Activated naive CD8-positive, alpha-beta T cell treated with anti-CD3 and anti-CD28 coated beads for 36 hours (primary cell): ENCODE measurements at places on chromosomes 11 and 22. TPM values are rescaled to one million over a fixed set of nuclear protein-coding genes. Genes with fewer than 3 reads are reported as not detected.
A peak's percentile ranks its signal among the peaks of the same experiment; 100 is the strongest.

ZBTB16 gene
- total RNA-seq: 2.1 TPM

PTPMT1 gene
- 55.6 TPM for total RNA-seq

GLYAT gene
- total RNA-seq: not detected

GRCh38 chr11:113397212-113397611, 9.6 kb downstream of the ANKK1 start:
- no peaks in the 10 kb centered on the region for H3K36me3 ChIP-seq
- no peak for DNase-seq
- H3K4me1 ChIP-seq: no peaks in the 10 kb centered on the region
- H3K4me3 ChIP-seq: no peak overlapping the region
- no peak overlapping the region for H3K27ac ChIP-seq

DNA sequence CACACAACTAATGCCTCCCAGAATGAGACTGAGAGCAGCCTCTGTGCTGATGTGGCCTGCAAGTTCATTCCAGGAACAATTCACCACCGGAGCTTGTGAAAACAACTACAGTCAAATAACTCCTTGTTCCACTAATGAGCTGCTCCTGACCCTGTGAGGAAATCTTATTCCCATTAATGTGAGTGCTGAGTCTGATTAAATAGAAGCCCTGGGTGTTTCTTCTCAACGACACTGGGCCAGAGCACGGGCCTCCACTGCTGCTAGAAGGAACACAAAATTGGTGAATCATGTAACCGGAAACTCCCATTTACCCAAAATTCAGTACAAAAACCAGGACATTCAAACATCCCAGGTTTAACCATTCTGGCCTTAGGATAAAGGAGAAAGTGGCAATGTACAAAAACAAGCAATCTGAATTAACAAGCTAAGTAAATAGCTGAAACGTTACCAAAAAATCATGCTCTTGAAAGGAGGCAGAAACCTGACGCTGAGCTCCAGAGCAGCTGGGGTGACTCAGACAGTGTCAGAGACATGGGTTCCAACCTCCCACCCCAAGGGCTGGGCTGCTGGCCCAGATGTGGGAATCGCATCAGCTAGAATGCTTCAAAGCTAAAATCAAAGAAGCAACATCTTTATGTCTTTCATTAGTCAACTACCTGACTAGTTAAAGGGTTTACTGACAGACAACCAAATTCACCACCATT, 26.7 kb downstream of the SERGEF start:
- H3K36me3 ChIP-seq: peaks cover 28% of the 10 kb centered on the region
- H3K27me3 ChIP-seq: no peaks in the 10 kb centered on the region
- no peak for DNase-seq
- H3K4me1 ChIP-seq: no peaks in the 10 kb centered on the region

- no peak overlapping the region for H3K4me3 ChIP-seq
- no peak overlapping the region for H3K27ac ChIP-seq
- H3K4me1 ChIP-seq: peaks cover 4% of the 10 kb centered on the region
- DNase-seq: no peak
- H3K27me3 ChIP-seq: no peaks in the 10 kb centered on the region
- no peaks in the 10 kb centered on the region for H3K36me3 ChIP-seq
Measured at GRCh38 chr22:38012604-38013072, 28.3 kb upstream of the SOX10 start.

DNA sequence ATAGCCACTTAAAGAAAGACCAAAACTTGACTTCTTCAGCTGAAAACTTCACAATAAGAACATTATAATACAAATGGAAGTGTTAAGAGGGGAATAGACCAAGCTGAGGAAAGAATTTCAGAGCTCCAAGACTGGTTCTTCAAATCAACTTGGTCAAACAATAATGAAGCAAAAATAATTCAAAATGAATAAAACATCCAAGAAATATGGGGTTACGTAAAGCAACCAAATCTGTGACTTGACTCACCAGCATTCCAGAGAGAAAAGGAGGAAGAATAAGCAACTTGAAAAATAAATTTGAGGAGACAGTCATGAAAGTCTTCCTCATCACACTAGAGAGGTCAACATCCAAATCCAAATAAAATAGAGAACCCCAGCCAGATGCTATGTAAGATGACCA, 31.4 kb downstream of the XKR3 start:
- no peak overlapping the region for H3K27ac ChIP-seq
- H3K27me3 ChIP-seq: no peaks in the 10 kb centered on the region
- no peak for DNase-seq
- H3K4me3 ChIP-seq: no peak overlapping the region

- no peaks in the 10 kb centered on the region for H3K36me3 ChIP-seq
- H3K27me3 ChIP-seq: no peaks in the 10 kb centered on the region
- no peak overlapping the region for H3K27ac ChIP-seq
- no peaks in the 10 kb centered on the region for H3K4me1 ChIP-seq
Measured at GRCh38 chr11:130671801-130672700, 223.6 kb downstream of the ADAMTS15 start.

DNA sequence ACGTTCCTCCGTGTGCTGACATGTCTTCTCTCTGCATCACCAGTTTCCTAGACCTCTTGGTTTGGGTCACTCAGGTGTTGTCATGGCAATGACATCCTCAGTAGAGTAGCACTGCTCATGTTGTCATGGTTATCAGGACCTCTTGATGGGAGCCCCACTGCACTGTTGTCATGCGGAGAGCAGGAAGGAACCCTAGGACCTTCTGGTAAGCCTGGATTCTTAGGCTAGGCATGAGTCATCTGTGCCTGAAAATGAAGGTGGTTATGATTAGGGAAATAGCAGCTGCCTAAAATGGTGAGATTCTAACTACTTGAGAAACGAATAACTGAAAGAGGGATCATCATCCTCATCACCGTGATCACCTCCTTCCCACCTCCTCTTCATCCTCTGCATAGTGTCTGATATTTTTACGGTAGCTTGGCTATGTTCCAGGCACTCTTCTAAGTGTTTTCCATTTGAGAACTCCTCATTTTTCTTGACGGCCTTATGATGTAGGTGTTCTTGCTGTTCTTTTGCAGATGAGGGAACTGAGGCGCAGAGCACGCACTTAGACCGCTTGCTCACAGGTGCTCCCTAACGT, 858.4 kb downstream of the NTM start:
- H3K4me1 ChIP-seq: no peaks in the 10 kb centered on the region
- no peak overlapping the region for H3K27ac ChIP-seq
- no peaks in the 10 kb centered on the region for H3K27me3 ChIP-seq

DNA sequence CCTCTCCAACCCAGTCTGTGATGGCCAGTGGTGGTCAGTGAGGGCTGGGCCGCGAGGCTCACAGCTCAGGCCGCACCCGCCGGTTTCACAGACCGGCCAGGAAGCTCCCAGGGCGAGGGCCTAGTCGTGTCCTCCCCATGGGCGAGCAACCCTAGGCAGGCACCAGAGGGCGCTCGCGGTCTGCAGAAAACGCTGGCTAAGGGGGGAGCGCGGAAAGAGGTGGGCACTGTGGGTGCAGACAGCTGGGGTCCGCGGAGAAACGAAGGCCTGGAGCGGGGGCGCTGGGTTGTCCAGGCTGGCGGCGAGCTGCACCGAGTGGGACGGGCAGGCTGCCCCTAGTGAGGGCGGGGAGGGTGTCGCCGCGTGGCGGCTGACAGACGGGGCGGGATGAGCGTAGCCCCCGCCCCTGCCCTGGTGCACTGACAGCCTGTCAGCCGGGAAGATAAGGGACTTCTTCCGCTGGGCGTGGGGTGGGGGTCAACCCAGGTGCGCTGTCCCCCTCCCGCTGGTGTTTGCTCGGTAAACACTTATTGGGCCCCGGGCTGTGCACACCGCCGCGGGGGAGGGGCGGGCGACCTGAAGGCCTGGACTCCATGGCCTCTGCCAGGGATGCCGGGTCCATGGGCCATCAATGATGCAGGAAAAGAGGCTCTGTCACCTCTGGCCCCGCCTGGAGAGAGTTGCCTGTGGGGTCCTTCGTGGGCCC, 7.5 kb downstream of the GP1BB start:
- peaks cover 7% of the 10 kb centered on the region for H3K27me3 ChIP-seq
- H3K4me1 ChIP-seq: no peaks in the 10 kb centered on the region
- H3K27ac ChIP-seq: no peak overlapping the region
- no peaks in the 10 kb centered on the region for H3K36me3 ChIP-seq
- peak overlapping the region; percentile 63 for H3K4me3 ChIP-seq

DNA sequence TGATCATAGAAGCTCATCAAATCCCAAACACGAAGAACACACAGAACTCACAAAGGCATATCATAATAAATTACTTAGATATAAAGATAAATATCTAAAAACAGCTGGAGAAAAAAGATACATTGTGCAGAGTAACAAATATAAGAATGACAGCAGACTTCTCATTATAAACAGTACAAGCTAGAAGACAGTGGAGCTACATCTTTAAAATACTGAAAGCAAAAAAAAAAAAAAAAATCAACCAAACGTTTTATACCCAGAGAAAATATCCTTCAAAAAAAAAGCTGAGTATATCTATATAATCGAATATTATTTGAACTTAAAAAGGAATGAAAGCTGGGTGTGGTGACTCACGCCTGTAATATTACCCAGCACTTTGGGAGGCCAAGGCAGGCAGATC, 90.0 kb downstream of the SBF2 start:
- DNase-seq: no peak
- peaks cover 10% of the 10 kb centered on the region for H3K36me3 ChIP-seq
- no peak overlapping the region for H3K27ac ChIP-seq

GRCh38 chr11:108498816-108499408, 728 bp upstream of the POGLUT3 start:
- H3K36me3 ChIP-seq: peaks cover 18% of the 10 kb centered on the region
- peak overlapping the region; percentile 89 for H3K4me3 ChIP-seq
- H3K27me3 ChIP-seq: no peaks in the 10 kb centered on the region
- H3K4me1 ChIP-seq: peaks cover 23% of the 10 kb centered on the region
